WERI-Rb-1 (cell line): ENCODE measurements at places on chromosomes 7 and 10.

DNA sequence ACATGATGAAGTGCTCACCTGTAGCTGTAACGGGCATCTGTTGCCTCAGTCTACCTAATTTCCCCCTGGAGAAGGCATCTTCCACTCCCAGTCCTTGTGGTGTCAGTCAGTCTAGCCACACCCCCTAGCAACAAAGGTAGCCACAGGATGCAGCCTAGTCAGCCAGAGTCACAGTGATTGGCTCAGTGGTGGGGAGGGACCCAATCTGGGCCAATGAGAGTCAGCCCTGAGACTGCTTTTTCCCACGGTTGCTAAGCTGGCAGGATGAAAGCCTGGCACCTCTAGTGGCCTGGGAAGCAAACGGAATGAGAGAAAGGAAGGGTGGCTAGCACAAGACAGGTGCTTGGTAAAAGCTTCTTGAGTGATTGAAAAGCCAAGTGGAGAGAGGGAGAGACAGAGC is 118.6 kb downstream of the SH3PXD2A start:
- peak; percentile 68 for DNase-seq

- DNase-seq = no peak
Observed at GRCh38 chr10:73875139-73875475, 752 bp upstream of the CAMK2G start.

DNA sequence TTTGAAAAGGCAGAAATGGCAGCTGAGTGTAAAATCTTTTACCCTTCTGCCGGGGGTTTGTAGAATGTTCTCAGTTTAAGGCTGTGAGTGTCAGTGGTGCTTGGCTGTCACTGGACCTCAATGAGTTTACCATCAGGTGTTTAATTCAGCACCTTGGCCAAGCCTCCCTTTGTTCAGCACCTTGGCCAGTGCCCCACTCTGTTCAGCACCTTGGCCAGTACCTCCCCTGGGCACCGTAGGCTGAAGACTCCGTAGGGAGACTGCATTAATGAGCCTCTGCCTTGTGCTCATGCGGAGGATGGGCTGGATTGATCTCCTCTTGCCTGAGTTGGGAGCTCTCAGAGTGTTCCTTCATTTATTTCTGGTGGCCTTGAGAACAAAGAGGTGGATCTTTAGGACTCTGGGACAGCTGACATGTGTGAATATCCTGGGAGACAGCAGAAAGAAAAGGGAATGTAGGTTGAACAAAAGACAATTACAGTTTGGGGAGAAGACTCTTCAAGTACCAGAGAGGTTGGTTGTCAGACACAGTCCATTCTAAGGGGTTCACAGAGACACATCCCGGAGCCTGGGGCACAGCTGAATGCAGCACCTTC is 1.6 kb downstream of the FAM24A start:
- DNase-seq = no peak

- DNase-seq = peak; percentile 23
Observed at GRCh38 chr10:60646966-60647796, 131.1 kb upstream of the CDK1 start.

DNA sequence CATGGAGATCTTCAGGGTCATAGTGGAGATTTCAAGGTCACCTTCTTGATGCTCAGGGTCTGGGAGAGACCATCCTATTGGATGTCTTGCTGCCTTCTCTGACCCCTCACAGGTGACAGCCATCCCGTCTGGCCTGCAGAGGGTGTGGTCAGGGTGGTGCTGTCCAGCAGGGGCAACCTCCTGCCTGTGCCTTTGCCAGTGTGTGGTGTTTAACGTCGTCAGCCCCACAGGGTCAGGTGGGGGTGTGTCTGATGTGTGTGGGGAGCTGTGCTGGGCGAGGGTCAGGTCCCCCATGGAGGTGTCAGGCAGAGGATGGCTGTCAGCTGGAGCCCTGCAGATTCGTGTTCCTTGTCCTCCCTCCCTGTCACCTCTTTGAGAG is 16.5 kb downstream of the ADCY1 start:
- DNase-seq = no peak

GRCh38 chr10:111999205-111999914 is 184.2 kb downstream of the GPAM start:
- no peak for DNase-seq

DNA sequence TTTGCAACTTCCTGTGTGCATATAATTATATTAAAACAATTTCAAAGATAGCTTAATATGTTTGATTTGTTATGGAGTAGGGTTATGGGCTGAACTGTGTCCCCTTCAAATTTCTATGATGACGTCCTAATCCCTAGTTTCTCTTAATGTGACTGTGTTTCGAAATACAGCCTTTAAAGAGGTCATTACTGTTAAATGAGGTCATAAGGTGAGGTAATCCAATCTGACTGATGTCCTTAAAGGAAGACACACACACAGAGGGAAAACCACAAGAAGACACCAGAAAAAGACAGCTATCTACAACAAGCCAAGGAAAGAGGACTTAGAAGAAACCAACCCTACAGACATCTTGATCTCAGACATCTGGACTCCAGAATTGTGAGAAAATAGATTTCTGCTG is 407.4 kb downstream of the MAGI2 start:
- no peak for DNase-seq
